ENCODE measurements at places on chromosomes 2 and 18.
A peak's percentile ranks its signal among the peaks of the same experiment; 100 is the strongest.

- DNase-seq = no peak
Observed at GRCh38 chr2:109998-110397, 63.7 kb upstream of the FAM110C start.

DNA sequence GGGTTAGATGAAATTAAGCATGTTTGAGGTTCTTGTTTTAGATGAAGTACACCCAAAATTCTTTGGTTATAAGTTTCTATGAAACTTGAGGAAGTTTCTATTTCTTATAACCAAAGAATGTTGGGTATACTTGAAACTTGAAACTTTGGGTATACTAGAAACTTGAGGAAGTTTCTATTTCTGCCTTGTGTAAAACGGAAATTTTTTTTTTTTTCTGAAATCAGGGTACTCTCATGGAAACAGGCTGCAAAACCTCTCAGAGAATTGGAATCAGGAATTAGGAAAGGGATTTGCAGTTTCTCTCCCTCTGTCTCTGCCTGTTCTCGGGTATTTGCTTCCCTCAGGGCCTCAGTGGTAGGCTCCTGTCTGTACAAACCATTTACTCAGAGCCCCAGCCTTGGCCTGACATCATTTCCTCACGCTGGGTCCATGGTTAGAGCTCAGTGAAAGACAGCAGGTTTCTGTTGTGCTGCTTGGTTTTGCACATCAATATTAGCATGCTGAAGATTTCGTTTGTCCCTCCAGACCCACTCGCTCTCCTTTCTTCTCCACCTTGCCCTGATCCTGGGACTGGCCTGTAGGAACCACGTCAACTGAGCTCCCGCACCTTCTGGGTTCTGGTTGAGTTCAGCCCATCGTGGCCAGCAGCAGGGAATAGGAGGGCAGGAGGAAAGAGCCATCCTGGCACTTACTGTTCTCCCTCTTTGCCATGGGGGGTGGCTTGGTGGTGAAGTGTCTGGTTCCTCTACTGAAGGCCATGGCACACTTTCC is 106.4 kb downstream of the POLR1A start:
- DNase-seq = no peak

- DNase-seq = no peak
Observed at GRCh38 chr2:42877936-42878335, 85.6 kb upstream of the HAAO start.

- DNase-seq = no peak
Observed at GRCh38 chr2:151395509-151396374, 14.0 kb upstream of the RIF1 start.

- no peak for DNase-seq
Observed at GRCh38 chr2:52968043-52968442, 799.6 kb upstream of the CHAC2 start.

- no peak for DNase-seq
Observed at GRCh38 chr18:74294526-74294925, 2.8 kb upstream of the CYB5A start.

GRCh38 chr18:26383454-26384270 is 157.4 kb downstream of the TAF4B start:
- no peak for DNase-seq

- DNase-seq = no peak
Observed at GRCh38 chr2:159029936-159030335, 61.5 kb downstream of the TANC1 start.

GRCh38 chr2:10058251-10059015 is 15.1 kb downstream of the KLF11 start:
- no peak for DNase-seq

DNA sequence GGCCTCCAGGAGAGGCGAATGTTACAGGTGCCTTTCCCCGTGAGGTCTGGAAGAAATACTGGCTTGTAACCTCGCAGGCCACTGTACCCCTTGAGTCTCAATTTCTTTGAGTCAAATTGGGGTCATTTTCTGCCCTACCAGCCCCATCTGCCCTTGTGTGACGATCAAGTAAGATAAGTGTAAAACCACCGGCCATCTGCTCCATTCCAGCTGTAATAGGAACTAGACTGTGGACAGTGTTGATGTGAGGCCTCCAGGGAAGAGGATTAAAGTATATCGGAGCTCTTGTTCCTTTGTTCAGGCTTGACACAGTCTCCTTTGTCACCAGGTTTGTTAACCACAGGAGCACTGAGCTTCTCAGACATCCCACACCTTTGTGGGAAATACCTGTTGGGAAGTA is 65.6 kb downstream of the MRPS9 start:
- DNase-seq = no peak

GRCh38 chr18:50358844-50359243 is 16.0 kb upstream of the SKA1 start:
- DNase-seq = no peak

GRCh38 chr2:24466871-24467870 is 23.9 kb upstream of the NCOA1 start:
- DNase-seq = no peak

DNA sequence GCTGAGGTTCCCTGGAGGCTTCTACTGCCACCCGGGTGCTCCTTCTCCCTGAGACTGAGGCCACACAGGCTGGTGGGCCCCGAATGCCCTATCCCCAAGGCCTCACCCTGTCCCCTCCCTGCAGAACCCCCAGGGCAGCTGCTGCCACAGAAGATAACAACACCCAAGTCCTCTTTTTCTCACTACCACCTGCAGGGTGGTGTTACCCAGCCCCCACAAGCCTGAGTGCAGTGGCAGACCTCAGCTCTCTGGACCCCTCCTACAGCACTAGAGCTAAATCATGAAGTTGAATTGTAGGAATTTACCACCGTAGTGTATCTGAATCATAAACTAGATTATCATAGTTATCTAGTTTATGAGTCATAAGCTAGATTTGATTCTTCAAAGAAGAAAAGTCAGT is 7.3 kb upstream of the CENPA start:
- DNase-seq = no peak

- peak; percentile 8 for DNase-seq
Observed at GRCh38 chr18:23872701-23873550, 141.6 kb upstream of the TTC39C start.

DNA sequence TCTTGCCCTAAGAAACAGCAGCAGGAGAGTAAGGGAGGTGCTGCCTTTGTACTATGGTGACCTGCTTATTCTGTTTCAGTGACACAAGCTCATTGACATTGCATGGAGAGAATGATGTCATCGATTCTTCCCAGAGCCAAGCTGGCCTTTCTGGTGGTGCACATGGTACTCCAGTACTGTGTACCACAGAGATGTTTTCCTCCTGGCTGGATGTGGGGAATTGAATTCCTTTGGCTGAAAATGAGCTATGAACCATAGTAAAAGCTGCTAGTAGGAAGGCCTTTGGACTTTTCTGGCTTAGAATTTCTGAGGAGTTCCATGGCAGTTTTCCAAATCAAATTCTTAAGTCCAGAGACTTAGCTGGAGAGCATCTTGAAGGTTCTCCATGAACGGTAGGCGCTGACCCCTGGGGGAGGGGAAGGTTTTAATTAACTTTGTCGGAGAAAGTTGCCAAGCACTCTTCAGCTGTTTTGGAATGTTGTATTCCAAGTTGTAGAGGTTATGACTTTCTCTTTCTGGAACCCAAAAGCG is 17.1 kb upstream of the B3GNT2 start:
- no peak for DNase-seq

DNA sequence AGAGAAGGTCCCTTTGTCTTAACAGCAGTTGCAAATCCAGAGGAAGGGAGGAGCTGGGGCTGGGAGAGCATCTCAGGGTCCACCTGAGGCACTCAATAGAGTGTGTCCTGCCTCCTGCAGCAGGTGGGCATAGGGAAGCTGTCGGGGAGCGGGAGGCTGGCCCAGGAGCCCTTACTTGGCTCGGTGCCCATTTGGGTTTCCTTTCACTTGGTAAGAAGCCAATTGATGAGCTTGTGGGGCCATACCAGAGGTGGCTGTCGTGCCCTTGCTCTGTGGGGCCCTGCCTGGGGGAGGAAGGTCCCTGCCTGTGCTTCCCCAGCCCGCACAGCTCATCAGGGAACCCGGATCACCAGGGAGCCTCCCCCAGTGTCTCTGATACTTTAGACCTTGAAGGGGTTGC is 229.7 kb downstream of the DYSF start:
- DNase-seq = no peak

DNA sequence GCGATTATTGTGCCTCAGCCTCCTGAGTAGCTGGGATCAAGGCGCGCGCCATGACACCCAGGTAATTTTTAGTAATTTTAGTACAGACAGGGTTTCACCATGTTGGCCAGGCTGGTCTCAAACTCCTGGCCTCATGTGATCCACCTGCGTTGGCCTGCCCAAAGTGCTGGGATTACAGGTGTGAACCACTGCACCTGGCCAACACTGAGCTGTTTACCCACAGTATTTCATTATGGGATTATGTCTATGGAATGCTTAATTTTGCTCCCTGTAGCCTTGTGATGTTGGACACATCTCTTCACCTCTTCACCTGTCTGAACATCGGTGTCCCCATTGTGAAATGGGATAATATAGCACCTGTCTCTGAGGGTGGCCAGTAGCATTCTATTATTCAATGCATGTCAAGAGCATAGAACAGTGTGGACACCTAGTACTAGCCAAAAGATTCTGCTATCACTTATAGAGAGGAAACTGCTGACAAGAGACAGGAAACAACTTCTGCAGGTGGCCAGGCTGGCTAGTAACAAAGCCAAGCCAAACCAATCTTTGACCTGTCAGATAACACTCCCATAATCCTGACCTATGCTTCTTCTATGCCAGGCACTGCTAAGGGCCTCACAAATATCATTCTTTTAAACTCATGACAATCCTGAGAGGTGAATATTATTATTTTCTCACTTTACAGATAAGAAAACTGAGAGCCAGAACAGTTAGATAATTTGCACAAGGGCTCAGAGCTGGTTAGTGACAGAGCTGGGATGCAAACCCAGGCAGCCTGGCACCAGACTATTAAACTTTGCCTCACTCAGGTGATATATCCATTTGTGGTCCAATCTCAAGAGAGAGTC is 29.4 kb upstream of the REEP1 start:
- no peak for DNase-seq

DNA sequence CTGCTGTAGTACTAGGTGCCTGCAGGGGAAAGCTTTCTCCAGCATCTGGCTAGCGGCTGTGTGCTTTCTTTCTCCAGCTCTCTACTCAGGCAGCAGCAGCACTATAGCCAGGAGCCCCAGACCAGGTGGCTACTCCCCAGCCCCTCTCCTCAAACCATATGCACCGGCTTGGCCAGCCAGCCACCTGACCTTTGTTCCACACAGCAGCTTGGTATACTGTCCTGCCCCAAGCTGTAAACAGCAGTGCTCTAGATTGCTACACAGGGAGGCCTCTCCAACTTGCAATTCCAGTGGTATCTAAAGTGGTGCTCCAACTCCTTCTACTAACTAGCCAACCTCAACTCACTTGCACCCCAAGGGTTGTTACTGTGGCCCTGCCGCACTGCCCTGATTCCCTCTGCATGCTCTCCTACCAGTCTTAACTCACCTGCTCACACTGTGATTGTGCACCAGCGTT is 19.6 kb downstream of the LDAH start:
- DNase-seq = no peak

DNA sequence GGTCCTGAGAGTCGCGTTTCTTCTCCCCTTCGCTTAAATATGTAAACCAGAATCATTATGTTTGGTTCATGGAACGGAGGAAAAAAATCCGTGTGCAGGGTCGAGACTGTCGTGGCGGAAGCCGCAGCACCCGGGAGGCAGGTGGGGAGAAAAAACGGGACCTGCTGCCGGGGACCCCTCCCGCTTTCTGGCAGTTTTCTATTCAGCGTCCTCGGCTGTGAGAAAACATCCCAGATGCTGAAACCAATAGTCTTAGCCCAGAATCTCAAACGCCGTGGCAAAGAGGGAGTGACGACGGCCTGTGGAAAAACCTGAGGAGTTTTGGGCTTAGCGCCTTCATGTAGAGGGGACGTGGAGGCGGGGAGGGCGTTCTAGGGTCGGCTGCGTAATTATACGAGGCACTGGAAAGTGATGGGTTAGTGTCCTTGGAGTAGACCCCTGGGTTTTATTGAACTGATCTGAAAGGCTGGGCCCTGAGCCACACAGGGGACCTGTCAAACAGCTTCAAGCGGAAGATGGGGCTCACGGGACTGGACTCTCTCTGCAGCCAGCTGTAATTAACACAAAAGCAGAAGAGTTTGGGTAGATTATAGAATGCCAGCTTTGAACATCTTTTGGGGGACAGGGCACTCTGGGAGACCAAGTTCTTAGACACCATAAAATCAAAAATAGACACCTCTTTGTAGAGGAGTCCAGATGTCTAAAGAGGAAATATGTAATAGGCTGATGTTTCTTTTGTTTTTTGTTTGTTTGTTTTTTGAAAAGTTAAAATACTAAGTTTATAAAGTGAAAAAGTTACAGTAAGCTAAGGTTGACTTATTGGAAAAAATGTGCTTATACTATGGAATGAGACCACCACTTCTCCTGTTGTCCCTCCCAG is 834 bp upstream of the BUB1 start:
- DNase-seq = no peak

Measured in stimulated activated CD4-positive, alpha-beta T cell treated with anti-CD3 and anti-CD28 coated beads, Interleukin-15, amount 100 ng/mL, for 1 hour (primary cell).